ENCODE measurements at places on chromosomes 3 and 15.

GRCh38 chr3:41608347-41608746, 353.6 kb downstream of the ULK4 start:
- DNase-seq = no peak

- DNase-seq = no peak
Measured at GRCh38 chr3:41569632-41570305, 370.5 kb downstream of the CTNNB1 start.

DNA sequence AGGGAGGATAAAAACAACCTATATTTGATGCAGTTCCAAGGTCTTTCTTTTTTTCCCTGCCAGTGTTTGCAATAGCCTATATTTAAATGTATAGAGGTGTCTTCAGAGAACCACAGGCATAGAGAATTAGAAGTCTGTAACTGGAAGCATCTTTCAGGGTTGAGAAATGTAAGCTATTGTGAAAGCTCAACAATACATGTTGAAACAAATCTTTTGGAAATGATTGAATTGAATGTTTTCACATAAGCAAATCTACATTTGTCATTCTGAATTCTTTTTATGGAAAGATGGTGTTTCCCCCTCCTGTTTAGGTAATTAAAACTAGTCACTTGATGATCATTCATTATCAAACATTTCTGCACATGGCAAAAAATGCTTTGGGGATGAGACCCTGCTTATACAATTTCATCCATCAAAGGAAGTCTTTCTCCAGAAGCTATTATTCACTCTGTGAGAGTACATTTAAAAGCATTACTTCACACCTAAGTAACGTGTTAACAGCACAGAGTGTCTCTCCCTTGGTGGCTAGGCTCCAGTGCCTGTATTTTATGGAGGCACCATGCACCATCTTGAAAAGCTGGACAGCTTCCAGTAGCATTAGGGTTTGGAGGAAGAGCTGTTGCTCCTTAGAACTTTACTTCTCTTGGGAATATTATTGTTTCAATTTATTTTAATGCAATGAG, 406.2 kb downstream of the LSAMP start:
- DNase-seq = no peak

DNA sequence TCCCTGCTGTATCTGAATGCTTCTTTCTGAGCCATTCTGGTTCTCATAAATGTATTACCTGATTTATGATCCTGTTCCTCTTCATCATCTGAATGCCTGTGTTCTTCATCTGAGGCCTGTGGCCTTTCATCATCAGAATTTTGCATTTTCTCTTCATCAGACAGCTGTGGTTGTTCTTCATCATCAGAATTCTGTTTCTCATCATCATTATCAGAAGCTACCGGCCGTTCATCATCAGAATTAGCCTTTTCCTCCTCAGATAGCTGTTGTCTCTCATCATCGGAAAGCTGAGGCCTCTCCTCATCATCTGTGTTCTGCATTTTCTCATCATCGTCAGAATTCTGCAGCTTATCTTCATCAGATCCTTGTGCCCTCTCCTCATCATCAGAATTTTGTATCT, 5.9 kb downstream of the LEO1 start:
- DNase-seq = no peak

- no peak for DNase-seq
Measured at GRCh38 chr3:21662403-21662802, 88.6 kb downstream of the ZNF385D start.
